ENCODE measurements at places on chromosomes 12 and 14.
A peak's percentile ranks its signal among the peaks of the same experiment; 100 is the strongest.

DNA sequence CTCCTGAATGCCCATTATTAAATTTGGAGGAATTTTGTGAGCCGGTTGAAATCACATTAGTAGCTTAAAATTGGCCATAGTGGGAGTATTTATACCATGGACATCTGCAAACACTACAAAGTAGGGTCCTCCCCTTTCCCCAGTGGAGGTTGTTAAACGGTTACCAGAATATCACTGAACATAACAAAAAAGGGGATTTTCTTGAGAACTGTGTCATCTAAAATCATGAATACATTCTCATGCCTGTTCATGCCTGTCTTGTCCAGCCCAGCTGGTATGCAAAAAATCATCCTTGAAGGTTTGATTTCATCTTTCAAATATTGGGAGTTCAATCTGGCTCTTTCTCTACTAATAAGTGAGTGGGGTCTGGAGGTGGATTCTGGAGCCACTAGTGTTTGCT, 96.4 kb downstream of the OTOGL start:
- no peak for DNase-seq

DNA sequence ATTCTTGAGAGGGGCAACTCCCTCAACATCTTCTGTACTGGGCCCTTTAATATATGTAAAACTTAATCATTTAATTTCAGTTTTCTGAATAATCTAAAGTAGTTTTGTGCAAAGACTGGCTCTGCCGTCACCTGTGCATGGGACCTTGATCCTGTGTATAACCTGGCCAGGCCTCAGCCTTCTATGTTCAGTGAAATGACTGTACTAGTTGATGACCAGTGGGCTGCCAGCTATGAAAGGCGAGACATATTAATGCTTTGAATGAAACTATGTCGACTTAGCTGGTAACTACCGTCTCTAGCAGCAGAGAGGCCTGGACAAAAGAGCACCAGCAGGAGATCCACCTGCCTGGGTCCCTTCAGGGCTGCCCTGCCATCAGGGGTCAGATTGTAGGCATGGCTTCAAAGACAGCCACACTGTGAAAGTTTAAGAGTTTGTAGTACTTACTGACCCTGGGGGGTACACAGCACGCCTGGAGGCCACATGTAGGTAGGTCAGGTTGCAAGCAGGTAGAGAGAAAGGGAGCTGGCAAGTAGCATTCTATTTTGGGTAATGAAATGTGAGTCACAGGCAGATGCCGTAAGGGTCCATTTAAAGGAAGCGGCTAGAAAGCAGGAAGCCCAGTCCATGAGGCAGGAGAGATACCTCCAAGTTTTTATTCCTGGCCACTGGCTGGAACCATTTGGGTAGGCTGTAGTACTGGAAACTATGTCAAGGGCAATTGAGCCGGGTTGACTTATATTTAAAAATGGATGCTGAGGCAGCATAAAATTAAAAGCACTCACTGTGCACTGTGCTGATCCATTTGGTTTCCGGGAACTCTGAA, 77.2 kb downstream of the BHLHE41 start:
- DNase-seq: no peak

- no peak for DNase-seq
Measured at GRCh38 chr14:68946489-68946822, 32.6 kb downstream of the ACTN1 start.

GRCh38 chr12:121175383-121176119, 34.4 kb upstream of the P2RX4 start:
- DNase-seq: no peak

- no peak for DNase-seq
Measured at GRCh38 chr12:12450043-12450471, 93.2 kb downstream of the BORCS5 start.

DNA sequence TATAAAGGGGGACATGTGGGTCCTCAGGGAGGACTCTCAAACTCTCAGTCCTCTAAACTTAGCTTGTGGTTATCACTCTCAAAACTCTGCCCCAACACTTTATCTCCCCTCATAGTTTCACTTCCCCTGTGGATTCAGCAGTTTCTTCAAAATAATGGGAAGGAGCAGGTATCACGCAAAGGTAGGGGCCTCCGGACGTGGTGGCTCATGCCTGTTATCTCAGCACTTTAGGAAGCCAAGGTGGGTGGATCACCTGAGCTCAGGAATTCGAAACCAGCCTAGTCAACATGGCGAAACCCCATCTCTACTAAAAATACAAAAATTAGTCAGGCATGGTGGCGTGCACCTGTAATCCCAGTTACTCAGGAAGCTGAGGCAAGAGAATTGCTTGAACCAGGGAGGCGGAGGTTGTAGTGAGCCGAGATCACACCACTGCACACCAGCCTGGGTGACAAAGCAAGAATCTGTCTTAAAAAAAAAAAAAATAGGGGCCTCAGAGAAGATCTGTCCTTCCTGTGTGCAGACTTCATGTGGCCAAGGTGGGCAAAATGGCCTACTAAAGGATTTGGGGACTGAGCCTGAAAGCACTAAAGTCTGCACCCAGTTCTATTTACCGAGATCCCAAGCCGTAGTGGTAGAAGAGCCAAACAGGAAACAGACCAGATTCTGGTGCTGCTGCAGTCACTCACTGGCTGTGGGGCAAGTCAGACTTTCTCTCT, 6.4 kb downstream of the ITGB7 start:
- DNase-seq: no peak

- peak; percentile 14 for DNase-seq
Measured at GRCh38 chr12:53300187-53300586, 692 bp downstream of the MYG1 start.
